ENCODE measurements at places on chromosomes 3 and 15.

DNA sequence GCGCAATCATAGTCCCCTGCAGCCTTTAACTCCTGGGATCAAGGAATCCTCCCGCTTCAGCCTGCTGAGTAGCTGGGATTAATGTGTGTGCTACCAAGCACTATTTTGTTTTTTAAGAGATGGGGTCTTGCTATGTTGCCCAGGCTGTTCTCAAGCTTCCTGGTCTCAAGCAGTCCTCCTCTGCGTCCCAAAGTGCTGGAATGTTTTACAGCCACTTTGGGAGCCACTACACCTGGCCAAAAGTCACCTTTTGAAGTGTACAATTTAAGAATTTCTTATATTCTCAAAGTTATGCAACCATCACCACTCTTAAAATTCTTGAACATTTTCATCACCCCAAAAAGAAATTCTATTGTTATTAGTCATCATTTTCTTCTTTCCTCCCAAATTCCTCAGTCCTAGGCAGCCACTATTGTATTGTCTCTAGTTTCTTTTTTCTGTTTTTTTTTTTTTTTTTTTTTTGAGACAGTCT, 17.8 kb downstream of the CDV3 start:
- DNase-seq = no peak

DNA sequence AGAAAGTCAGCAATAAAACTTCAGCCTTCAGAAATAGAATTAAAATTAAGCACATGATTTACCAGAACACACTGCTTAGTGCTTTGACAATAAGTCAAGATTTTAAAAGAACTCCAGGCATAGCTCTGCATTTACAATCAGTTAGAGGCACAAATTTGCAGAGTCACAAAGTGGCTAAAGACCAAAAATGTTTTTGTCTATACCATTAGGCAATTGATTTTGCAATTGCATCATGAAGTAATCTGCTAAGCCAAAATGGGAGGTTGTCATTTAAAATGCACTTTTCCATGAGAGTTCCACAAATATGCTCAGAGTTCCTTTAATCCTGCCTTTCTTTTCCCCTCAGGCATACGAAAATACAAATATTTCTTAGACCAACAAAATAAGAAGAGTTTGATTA, 10.1 kb upstream of the DCP1A start:
- no peak for DNase-seq

DNA sequence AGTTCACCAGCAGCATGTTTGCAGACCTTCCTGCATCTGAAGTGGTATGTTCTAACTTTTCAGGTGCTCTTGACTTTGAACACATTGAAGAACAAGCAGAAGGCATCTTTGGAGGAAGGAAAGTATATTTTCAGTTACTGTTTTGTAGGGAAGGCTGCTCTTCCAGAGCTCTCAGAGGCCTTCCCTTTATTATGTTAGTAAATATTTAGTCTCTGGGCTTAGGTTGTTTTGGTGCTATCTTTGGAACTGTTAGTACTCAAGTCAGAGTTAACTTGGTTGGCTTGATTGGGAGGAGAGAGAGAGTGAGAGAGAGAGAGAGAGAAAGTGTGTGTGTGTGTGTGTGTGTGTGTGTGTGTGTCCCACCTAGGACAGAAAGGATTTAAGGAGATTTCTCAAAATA, 188.2 kb downstream of the ITPR1 start:
- DNase-seq = no peak

DNA sequence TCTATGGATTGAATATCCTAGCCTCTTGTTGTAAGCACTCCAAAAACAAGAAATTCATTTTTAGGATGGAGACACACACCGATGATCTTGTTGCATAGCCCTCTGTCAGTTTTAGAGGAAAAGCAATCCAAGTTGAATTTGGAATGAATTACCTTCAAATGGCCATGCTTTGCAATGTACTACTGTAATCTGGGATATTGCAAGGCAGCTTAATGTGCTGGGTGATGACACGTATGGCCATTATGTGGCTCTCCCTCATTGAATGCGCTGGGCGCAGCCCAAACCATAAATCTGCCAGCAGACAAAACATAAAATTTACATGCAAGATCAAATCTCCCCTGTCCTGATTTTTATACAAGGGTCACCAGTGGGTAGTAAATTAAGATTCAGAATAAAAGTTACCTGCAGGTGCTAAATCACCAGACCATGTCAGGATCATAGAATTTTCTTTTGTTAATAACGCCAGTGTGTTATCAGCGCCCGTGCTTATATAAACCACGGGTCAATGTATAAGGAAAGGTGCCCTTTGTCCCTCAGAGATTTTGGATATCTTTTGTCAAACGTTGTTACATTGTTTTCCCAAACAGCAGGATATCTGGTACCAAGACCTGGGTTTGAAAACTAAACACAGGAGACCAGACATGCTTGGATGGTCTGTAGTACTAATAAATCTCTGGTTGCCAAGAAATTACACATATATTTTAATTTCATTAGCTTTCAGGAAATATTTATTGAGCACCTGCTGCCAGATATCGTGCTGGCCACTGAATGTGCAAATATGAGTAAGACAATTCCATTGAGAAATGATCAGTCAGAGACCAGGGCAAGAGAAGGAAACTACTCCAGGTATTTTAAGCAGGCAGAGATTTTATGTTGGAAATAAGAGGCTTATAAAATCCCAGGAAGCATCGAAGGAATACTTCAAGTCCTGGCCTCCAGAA, 237.1 kb downstream of the EBLN2 start:
- DNase-seq = no peak

GRCh38 chr3:36964817-36965216, 20.0 kb upstream of the TRANK1 start:
- no peak for DNase-seq

- no peak for DNase-seq
Observed at GRCh38 chr3:167854846-167855245, 119.3 kb downstream of the SERPINI1 start.

DNA sequence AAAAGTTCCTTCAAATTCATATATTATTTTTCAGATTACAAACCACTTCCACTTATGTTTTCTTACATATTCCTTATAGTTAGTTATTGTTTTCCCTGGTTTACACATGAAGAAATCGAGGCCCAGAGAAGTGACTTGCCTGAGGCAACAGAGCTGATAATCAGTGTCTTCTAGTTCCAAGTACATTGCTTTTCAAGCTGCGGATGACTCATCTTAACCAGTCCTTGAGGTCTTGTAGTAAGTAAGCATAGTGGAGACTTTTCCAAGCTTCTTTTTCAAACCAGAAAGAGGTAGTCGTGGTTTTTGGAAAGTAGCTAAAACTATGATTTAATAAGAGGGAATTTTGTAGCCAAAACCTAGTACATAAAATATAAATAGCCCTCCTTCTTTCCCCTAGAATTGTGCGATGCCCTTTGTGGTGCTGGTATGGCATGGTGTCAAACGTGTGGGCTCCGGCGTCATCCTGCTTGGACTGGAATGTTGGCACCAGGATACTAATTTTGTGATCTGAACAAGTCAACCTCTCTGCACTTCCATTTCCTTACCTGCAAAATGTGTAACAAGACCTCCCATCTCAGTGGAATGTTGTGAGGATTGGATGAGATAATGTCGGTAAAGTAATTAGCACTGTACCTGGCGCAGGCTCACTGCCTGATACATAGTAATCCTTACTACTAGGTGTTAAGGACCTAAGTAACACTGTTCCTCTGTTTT, 19.0 kb upstream of the DLG1 start:
- no peak for DNase-seq

DNA sequence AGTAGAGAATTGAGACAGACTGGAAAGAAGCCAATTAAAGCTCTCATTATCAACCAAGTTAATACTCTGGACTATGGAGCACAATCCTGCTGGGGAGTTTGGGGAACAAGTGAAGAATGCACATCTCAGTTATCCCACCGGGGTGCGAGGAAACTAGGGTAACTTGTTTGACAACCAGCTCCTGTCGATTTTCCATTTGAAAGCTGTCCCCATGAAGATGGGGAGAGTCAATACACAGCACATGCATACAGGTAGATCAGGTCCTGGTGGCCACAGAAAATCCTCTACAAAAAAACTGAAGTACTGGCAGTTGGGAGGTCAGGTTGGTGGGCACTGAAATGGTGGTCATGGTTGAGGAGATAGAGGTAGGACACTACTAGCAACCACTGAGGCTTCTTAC, 25.7 kb upstream of the GRAMD1C start:
- no peak for DNase-seq

DNA sequence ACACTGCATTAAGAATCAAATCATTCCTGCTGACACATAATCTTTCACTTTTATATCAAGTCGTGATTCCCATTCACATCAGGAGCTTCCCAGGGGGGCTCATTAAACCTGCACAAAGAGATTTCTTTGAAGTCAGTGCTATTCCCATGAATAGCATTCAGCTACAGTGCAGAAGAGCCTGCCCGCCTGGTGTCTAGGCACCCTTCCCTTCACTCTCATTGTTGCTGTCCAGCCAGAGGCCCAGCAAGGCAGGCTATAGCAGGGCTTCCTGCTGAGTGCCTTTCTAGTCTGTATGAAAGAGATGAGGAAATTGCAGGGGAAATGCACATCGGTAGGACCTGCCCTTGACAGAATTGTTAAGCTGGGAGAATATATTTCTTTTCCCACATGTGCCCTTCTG, 4.5 kb upstream of the GJD2 start:
- no peak for DNase-seq

GRCh38 chr3:69566275-69566674, 173.0 kb upstream of the MITF start:
- no peak for DNase-seq
